DMS53 (cell line): ENCODE measurements at places on chromosomes 6 and 20.
A peak's percentile ranks its signal among the peaks of the same experiment; 100 is the strongest.

DNA sequence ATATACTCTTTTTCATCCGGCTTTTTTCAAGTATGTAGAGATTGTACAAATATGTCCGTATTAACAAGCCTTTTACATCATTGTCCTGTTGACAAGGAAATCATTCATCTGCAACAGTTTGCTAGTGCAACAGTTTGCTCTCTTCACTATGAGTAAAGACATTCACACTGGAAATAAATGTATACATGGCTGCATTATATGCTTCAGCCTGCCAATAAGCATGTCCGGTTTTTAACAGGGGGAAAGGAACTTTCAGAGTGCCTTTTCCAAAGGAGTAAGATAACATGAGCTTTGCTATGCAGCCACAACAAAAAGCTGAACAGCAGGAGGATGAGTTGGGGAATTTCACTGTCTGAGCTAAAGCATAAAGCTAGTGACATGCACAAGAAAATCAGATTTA lies 99.4 kb upstream of the ADTRP start:
- peak; percentile 11 for DNase-seq

DNA sequence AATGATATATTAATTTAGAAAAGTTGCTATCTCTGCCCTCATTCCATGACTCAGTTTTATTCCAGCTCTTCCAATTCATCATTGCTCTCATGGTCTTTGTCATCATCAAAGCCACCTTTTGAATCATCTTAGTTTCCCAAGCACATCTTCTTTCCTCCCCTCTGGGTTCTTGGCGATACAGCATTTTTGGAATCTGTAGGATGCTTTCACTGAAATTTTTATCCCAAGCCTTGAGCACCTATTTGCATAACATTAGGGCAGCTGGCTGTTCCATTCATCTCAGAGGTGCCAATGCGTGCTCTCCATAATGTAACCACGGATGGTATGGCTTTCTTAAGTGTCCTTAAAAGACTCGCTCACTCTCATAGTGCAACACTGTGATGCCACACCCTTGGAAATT lies 100.4 kb downstream of the SNX5 start:
- no peak for DNase-seq

GRCh38 chr6:54802775-54803634 lies 43.6 kb upstream of the FAM83B start:
- DNase-seq = peak; percentile 9

DNA sequence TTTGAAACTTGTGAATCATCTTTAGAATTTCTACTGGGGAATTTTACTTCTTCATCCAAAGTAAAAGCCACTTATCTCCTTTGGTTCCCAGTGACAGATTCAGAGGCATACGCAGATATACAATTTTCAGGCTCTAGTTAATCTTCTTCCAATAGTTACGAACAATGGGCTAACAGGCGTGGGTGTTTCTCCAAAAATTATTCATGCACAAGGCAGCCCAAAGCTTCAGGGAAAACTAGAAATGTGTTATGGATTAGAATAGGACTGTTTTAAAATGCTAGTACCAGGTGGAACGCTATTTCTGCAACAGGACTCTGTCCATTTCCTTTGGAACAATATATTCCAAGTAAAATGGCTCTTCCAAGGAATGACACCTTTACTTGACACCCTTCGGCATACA lies 102.2 kb downstream of the ZNF217 start:
- DNase-seq = no peak

DNA sequence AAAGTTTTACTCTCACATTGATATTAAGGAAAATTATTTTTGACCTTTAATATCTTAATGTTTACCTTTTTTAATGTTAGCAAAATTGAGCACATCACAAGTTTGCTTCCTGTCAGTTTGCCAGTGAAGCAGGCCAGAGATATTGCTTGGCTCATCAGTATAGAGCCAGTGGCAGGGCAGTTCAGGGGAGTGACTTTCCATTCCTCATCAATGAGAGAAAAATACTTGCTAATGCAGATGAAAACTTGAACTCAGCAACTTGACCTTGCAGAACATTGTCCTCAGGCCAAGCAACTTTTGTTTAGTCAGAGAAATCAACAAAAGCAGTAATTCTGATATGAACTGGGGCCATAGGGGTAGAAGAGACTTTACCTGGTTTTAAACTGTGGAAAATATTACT lies 6.9 kb downstream of the TAB2 start:
- DNase-seq = no peak

GRCh38 chr6:56814308-56814707 lies 140.6 kb upstream of the BEND6 start:
- DNase-seq = peak; percentile 14

DNA sequence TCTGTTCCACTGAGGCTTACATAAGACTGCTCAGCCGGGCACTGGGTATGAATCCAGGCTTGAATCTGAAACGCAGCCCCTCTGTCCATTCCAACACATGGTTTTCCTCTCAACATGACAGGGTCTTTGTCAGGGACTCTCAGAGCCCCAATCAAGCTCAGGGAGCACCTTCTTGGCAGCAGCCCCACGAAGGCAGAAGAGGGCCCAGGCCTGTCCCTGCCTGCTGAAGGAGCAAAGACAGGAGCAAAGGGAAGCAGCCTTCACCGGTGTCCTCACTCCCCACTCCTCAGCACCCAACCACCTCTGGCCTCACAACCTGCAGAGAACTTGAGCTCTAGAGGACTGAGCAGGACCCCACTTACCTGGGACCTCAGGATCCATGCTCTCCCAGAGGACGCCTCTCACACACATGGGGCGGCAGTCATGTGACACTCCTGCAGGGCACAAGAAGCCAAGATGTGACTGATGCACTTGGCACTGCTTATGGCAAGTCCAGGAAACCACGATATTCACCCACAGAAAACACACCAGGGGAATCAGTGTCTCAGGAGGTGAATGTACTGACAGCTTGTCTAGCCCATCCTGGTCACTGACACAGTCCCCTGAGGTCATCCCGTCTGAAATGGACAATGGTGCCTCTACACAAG lies 4.3 kb downstream of the SNHG17 start:
- no peak for DNase-seq

DNA sequence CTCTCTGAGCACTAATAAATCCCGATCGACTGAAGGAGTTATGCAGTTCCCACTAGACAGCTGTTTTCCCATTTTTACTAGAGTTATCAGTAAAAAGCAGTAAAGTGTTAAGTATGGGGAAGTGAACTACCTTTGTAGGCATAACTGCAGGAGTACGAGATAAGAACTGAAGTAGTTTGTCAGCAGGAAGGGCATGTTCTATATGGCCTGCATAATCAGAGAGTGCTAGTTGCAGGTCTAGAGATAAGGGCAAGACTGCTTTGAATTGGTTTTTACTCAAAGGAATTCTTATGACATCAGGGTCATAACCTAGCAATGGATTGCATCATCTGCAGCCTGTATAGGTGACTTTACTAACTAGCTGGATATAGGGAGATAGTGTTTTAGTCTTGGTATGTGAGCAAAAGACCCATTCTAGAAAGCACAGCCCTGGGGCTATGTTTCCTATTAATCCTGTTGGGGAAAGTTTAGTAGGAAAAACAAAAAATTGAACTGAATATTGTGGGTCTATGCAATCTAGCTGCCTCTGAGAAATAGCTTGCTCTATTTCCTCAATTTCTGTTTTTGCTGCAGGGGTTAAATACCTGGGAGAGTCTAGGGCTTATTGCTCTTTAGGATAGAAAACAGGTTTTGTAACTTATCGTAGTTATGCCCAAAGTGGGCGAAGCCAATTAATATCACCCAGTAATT lies 22.6 kb upstream of the CRISP1 start:
- no peak for DNase-seq

GRCh38 chr20:3135507-3136070 lies 24.1 kb downstream of the FASTKD5 start:
- no peak for DNase-seq

DNA sequence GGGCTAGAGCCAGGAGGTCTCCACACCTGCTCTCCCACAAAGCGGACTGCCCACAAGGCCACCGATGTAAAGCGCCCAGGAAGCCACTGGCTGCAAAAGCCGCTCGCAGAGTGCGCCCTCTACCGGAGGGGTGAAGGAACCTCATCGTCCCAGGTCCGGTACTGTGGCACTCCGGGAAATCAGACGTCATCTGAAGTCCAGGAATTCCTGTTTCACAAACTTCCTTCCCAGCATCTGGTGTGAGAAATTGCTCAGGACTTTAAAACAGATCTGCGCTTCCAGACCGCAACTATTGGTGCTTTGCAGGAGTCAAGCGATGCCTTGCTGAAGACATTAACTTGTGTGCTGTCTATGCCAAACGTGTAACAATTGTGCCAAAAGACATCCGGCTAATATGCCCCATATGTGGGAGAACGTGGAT lies 115.1 kb upstream of the ARID1B start:
- DNase-seq = peak; percentile 86

DNA sequence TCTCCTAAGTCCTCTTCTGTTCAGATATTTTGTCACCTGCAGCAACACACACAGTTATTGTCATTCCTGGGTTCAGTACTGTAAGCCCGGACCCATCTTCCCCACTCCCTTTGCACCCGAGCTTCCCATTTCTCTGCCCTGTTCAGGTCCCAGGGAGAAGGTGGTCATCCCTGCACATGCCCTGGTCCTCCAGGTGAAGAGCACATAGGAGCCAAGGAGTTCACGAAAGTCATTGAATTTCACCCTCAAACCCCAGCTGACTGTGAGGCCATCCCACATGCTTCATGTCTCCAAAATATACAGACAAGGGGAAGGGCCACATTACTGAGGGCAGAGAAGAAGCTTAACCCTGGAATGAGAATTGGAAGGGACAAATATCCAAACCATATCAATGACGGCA lies 8.1 kb downstream of the HLA-DPA1 start:
- DNase-seq = no peak

GRCh38 chr6:113758826-113759574 lies 98.1 kb upstream of the MARCKS start:
- DNase-seq = no peak

- peak; percentile 41 for DNase-seq
Observed at GRCh38 chr20:19881080-19881840, 123.2 kb downstream of the RIN2 start.

DNA sequence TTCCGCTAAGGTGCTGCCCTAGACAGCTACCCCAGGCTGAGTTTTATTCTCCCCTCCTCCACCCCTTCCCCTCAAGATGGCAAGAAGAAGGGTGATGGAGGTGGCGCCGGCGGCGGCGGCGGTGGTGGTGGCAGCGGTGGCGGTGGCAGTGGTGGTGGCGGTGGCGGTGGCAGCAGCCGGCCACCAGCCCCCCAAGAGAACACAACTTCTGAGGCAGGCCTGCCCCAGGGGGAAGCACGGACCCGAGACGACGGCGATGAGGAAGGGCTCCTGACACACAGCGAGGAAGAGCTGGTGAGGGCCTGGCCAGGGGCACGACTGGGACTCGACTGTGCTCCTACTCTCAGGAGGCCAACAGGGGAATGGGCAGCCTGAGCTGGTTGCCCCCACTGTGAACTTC lies 35.1 kb downstream of the EIF2S2 start:
- DNase-seq = no peak

DNA sequence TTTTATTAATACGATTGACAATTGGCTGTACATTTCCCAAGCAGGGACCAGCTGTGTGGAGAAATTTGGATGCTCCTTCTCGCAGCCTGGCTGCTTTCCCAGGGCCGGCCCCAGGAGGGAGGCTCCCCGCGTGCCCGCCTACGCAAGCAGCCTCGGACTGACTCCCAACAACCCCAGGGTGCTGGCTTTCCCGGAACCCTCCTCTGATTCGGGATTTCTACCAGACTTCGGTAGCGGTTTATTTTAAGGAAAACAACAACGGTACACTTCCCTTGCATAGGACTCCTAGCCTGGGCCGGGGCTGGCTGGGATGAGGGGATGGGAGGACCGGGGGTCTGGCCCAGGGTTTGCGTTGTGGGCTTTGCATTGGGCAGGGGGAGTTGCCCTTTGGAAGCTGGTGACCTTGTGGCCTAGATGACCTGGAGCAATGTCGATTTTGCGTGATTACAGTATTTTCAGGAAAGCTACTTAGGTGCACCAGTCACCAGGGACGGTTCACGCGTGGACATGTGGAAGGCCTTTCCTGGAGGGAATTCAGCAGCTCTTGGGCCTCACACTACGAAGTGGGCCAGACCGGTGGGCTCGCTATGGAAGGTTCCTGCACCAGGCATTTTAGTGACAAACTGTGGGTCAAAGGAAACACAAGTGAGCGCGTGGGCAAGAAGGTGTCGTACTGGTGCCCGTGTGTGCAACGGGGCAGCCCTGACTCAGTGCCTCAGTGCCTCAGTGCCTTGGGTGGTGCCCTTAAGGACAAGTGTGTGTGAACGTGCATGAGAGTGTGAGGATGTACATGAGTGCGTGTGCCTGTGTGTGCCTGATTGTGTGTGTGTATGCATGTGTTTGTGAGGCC lies 20.7 kb upstream of the PHACTR3 start:
- DNase-seq = no peak

DNA sequence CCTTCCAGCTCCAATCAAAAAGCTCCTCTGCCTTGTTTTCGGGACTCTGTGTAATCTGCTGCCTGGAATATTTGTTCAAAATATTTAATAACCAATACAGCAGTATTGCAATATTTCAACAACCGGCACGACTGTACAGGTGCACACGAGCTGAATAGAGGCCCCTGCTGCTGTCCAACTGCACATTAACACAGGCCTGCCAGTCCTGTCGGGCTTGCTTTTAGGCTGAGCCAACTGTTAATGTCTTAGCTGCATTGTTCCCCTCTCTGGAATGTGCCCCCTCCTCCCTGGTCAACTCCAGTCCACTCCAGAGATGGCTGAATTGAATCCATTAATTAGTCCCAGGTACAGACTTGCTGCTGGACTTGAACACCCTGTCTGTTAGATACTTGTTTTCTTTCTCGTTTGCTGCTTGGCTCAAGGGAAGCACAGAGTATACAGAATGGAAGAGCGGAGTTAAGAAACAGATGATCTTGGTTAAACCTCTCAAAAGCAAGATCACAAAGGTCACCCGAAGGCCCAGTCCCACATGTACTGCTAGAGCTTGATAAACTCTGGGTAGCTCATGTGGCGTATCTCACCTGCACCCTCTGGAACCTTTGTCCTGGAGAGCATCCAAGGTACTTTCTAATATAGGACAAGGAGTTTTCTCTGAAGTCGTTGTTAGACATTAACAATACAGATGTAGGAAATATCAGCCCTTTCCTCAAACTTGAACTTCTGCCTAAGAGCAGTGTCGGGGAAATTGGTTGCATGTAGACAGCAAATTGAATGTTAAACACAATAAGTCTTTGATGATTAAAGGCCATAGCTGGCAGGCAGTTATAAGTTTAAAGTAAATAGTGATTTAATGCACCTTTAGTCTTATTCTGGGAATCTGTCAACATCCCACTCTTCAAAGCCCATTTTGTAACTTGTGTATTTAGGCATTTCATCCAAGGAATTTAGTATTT lies 31.9 kb downstream of the SHLD1 start:
- DNase-seq = peak; percentile 42

DNA sequence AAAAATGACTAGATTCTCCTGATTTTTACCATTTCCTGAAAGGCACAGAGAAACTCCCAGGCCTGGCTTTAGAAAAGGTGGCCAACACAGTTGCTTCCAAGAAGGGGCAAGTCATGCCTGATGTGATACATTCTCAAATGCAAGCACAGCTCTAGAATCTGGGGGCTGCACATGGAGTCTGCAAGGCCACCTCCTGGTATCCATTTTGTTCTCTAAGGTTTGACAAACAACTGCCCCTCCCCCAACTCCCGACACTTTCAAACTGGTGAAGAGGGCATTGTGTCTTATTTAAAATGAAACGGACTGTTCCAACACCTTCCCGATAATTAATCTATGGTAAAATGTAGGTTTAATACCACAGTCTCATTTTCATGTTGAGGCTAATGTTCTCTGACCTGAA lies 220.2 kb upstream of the CEP162 start:
- DNase-seq = no peak
